ENCODE measurements at places on chromosomes 6 and 20. TPM values are rescaled to one million over a fixed set of nuclear protein-coding genes. Genes with fewer than 3 reads are reported as not detected.

- no peak for DNase-seq
These were observed 6.7 kb upstream of the BEND3 start for GRCh38 chr6:107121964-107122495.

DNA sequence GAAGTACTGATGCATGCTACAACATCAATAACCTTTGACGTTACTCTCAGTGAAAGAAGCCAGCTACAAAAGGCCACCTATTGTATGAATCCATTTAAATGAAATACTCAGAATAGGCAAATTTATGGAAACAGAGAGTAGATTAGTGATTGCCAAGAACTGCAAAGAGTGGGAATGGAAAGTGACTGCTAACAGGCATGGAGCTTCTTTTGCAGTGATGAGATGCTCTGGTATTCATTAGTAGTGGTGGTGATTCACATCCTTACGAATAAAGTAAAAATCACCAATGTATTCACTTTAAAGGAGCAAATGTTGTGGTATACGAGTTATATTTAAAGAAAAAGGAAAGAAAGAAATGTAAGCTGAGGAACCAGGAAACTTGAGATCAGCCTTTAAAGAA is 126.8 kb upstream of the SAMD5 start:
- DNase-seq, result no peak

DNA sequence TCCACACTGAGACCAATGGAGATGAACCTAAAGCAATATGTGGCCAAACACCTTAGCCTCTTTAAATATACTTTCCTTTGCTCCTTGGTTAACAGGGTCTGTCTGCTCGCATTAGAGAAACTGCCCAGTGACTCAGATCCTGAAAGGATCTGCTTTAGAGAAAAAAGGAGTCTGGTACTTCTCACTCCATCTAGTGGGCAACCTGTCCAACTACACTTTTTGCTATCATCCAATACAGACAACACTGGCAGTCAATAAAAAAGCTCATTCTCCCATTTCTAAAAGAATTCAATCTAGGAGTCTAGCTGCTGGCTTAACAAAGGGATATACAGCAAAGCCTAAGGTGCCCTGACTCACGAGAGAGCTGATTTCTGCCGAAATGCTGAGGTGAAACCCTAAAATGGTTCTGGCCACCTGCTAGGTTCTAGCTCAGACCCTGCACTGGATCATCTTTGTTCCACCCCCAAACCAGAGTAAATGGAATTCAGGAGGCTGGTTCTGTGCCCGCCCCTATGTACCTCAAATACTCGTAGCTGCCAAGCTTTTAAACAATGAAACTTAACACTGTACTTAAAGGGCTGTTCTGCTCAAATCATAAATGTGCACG is 11.5 kb downstream of the GNL1 start:
- no peak for DNase-seq

The PRICKLE4 gene
- total RNA-seq, result 10.9 TPM

GRCh38 chr6:51098791-51099190 is 280.1 kb downstream of the TFAP2B start:
- DNase-seq, result no peak

The MEI4 gene
- not detected for total RNA-seq

The SIRPB2 gene
- total RNA-seq, result 5.9 TPM

DNA sequence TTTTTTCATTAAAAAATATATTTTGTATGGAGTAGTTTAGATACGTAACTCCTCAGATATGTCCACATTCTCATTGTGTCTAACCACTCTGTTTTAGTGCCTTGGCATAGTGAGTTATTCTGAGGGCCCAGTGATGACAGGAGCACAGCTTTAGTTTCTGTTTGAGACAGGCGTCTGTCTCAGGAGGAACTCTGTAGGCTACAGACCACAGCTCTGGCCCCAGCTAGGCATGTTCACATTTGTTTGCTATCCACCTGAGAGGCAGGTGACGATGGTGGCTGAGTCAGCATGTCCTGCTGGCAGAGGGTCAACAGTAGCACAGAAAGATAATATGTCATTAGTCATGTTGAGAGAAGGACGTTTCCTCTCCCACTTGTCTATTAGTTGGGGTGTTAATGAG is 16.3 kb downstream of the LRRC1 start:
- DNase-seq, result no peak

DNA sequence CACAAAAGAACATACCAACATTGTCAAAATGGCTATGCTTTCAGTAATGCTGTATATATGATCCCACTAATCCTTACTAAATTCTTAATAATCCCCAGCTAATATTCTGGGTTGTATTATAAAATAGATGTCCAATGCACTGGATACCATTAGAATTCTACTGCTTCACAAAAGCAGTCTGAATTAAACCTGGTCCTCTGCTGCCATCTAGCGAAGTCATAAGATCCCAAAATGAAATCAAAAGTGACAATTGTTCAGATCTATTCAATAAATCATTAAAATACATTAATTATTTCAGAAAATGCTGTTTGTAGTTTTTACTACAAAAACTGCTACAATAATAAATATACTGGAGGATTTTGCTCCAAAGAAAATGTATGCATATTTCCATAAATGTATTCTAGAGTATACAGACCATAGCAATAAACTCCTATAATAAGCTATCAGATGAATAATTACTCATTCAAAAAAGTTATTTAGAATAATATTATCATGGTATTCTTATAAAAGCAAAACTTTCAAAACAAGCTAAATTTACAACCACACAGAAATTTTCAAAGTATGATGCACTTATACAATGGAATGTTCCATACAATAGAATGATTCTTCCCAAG is 92.6 kb downstream of the RNGTT start:
- DNase-seq, result no peak

DNA sequence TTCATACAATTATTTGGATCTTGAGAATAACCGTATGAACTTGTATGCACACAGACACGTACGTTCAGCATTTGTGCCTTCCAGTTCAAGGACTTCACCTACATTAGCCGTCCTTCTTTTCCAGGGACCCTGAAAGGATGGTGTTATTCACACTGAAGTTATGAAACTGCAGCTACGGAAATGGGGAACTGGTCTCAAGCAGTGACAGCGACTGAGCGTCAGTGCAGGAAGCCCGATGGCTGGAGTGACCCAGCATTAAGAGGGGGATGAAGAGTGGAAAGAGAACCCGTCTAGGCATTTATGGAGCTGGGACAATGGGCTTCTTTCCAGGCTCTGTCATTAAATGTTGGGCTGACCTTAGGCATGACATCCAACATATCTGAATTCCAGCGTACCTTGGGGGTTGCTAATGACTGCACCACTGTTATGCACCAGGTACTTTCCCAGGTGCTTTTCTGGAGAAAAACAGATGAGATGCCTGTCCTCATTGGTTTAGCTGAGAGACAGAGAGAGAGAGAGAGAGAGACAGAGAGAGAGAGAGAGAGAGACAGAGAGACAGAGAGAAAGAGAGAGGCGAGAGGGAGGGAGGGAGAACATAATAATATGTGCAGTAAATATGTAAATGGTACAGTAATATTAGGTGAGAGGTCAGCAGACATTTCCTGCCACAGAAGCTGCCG is 204.7 kb upstream of the EXOC2 start:
- no peak for DNase-seq

DNA sequence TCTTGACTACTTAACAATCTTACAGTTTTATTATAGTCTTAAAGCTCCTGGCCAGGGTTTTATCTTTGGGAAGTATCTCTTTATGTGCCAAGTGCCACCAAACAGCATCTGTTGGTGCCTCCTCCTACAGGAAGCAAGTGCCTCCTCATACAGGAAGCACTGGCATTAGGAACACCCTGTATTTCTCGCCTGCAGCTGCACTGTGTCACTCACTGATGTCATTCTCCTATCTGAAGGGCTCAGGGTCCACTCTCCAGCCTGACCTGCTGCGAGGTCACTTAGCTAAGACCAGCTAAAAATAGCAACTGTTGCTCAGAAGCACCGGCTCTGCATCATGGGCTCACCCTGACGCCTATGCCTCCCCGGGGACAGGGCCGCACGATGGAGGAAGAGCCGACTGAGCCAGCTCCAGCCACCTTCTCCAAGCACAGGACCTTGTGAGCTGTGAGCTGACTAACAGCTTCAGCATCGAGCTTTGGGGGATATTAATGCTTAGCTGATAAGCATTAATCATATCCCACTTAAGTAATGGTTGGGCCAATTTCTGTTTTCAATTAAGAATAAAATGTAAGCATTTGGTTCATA is 66.3 kb upstream of the CD93 start:
- no peak for DNase-seq

DNA sequence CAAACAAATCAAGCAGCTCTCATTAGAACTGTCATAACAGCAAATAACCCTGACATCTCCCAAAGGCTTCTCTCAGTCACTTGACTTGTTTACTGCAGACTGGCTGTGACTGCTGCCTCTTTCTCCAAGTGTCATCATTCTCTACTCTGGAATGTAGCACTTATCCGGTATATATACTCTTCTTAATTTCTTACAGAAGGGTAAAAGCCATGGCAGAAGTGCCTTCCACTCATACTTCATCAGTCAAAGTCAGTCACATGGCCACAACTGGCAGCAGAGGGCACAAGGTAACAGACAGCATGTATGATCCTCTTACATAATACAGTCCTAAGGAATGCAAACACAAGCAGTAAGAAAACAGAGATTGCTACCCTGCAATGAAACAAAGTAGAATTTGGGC is 9.3 kb downstream of the NAPB start:
- no peak for DNase-seq

DNA sequence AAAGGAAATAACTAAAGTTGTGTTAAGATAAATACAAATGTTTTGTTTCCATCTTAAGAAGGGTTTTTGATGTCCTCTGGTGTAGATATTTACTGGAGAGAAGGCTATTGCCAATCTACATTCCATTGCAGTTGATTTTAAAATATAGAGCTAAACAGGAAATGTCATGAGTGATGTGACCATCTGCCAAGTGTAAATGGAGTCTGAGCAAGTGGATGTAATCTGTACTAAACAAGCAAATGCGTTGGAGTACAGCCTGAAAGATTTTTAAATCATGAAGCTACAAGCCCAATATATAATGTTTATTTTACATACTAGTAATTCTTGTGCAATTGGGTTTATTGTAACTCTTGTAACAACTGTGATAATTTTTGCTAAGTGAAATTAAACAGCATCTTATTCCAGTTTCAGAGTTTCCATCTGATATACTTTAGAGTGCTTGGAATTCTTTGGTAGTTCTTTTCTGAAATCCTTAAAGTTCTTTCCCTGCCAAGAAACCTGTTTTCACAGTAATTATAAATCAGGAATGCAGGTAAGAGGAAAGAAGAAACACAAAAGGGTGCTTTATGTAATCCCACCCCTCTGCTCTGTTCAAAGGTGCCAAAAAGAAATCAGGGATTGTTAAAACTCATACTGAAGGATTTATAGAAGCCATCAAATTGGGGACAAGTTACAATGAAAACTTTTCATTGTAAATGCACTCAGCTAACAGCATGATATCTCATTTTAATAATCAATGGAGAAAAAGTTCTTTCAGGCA is 47.2 kb upstream of the FLRT3 start:
- DNase-seq, result no peak

GRCh38 chr6:49531774-49532569 is 18.5 kb upstream of the C6orf141 start:
- DNase-seq, result no peak

The KIF25 gene
- total RNA-seq, result not detected

GRCh38 chr6:35719830-35720733 is 16.8 kb upstream of the ARMC12 start:
- no peak for DNase-seq

GRCh38 chr20:44938637-44939036 is 21.6 kb downstream of the TOMM34 start:
- no peak for DNase-seq

The ENPP4 gene
- 0.35 TPM for total RNA-seq

The MSH5 gene
- 5.9 TPM for total RNA-seq

GRCh38 chr20:42118001-42118400 is 499.8 kb upstream of the CHD6 start:
- DNase-seq, result no peak

The C2 gene
- total RNA-seq, result 1.3 TPM

The NNAT gene
- 1.9 TPM for total RNA-seq

GRCh38 chr6:27897580-27898206 is 14.5 kb downstream of the OR2B2 start:
- no peak for DNase-seq

DNA sequence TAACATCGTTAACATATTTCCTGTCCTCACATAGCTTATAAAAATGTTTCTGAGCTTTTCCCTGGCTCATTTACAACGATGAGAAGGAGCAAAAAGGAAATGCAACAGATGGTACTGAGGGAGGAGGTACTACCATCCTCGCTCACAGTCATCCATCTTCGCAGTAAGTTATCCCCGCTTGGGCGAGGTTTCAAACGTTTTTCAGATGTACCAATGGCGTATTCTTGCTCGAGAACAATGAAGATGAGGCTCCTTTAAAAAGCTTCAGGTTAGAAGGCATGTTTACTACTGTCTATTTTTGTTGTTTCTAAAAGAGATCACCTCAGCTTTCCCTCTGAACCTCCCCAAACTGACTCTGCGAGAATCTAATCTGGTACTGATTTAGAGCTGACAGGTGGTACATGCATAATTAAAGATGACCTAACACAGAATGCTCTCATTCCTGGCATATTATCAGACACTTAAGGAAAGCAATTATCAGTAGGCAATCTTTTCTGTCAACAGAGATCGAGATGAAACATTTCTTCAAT is 178.7 kb downstream of the GJA10 start:
- DNase-seq, result no peak

GRCh38 chr6:142846883-142847287 is 98.1 kb downstream of the HIVEP2 start:
- DNase-seq, result no peak

The CCN5 gene
- total RNA-seq, result 22.5 TPM

- no peak for DNase-seq
These were observed 991 bp downstream of the UQCC2 start for GRCh38 chr6:33710296-33711121.

DNA sequence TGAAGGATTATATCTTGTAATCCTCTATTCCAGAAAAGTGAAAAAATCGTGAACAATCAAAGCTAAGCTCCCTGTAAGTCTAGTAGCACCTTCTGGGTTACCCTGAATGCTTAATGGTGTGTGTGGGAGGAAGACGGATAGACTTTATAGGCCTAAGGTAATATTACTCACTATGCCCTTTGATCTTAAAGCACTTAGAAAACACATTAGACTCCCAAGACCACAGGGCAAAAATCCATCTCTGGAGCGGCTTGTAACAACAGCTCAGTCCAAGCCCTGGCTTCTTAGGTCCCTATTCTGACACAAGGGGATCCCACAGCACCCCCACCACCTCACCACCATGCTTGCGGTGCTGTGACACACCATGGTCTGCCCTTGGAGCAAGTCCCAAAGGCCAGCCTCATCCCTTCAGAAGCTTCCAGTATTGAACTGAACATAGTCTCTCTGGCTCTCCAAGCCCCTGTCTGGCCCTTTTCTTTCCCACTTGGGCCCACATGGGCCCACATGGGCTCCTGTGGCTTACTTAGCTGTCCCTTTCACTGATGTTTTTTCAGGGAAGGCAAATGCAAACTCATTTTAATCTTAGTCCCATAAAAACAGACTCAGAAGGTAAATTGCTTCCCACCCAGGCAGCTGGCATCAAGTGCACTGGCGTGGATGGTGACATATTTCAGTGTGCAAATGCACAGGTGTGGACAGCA is 28.3 kb downstream of the C6orf132 start:
- DNase-seq, result no peak

GRCh38 chr6:82775981-82776380 is 289.7 kb downstream of the UBE3D start:
- DNase-seq, result no peak

The RHAG gene
- not detected for total RNA-seq
